ENCODE measurements at places on chromosomes 12 and 14.

DNA sequence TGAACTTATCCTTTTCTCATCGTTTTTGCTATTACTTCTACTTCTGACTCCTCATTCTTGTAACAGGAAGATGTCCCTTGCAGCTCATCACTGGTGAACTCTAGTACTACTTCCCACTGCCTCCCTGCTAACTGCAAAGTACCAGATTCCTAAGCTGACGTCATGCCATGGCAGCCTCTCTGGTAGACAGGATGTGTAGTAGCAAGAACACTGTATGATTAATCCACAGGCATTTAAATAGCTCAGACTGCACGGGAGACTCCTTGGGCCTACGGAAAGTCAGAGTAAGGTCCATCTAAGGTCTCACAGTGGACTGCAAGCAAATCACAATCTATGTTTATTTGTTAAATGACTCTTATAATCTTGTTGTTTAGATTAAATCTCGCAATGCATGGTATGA is 43.5 kb downstream of the DNAI7 start:
- no peak for DNase-seq

DNA sequence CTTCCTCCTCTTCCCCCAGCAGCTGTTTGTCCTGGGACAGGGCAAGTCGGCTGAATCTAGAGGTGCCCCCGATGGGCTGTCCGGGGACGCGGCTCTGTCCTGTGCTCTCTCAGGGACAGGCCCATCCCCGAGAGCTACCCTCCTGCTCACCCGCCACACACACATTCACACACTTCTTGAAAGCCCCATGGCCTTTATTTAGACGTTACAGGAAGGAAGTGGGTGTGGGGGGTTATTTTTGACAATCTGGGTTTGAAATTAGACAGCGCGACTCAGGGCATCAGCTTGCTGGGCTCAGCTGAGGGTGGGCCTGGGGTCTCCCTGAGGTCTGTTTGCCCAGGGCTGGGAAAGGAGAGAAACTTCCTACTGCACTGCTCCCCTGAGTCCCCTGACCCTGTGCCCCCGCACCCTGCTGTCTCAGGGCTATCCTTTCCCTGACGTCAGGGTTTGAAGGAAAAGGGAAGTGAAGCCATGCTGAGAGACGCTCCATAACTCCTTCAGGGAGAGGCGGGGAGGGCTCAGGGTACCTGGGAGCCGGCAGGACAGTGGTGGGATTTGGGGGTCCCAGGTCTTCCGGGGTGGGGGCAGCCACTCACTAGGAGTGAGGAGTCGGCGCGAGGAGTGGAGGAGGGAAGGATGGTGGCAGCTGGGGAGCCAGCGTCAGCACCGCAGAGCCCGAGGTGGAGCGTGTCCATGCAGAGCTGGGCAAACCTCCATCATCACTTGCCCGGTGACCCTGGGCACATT is 8.1 kb downstream of the PTPN6 start:
- DNase-seq: no peak

- no peak for DNase-seq
These were observed 83.3 kb upstream of the CSRP2 start for GRCh38 chr12:76962099-76962498.

DNA sequence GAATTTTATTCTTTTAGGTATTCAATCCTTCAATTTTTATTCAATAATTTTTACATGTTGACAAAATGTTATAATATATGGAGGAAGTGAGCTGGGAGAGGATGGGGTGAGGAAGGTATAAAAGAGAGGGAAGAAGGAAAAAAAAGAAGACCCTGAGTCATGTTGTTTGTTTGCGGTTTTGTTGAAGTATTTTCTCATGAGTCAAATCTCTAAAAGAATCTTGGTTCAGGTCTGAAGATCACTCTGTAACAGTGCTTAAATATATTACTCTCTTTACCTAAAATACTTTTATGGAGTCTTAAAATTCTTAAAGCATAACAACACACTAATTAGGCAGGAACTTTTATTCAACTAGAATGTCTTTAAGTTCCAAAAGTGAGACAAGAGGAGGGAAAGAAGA is 489.6 kb upstream of the GARIN6 start:
- DNase-seq: no peak

DNA sequence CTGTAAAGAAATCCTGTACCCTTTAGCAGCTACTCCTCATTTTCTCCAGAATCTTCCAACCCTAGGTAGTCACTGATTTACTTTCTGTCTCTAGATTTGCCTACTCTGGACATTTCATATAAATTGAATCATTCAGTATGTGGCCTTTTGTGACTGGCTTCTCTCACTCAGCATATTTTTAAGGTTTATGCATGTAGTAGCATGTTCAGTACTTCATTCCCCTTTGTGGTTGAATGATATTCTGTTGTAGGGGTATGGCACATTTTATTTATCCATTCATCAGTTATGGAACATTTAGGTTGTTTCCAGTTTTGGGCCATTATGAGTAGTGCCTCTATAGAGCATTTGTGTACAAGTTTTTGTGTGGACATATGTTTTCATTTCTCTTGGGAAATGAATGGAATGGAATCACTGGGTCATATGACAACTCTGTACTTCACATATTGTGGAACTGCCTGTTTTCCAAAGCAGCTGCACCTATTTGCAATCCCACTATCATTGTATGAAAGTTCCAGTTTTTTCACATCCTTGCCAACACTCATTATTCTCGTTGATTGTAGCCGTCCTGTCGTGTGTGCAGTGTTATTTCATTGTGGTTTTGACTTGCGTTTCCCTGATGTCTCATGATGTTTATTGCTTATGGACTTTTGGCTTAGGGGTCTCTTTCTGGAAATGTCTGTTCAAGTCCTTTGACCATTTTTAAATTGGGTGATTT is 57.2 kb downstream of the ATF7IP start:
- DNase-seq: no peak

DNA sequence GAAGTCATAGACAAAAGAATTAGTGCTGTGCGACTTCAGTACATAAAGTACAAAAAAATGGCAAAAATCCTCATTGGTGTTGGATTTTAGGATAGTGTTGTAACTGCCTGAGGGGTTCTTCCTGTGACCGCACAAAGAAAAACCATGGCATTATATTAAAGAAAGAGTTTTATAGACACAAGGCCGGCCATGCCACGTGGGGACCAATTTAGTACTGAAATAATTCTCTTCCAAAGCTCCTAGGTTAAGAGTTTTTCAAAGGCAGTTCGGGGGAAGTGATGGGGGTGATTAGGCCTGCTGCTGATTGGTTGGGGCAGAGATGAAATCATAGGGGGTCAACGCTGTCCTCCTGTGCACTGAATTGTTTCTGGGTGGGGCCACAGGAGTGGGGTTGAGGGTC is 150.9 kb upstream of the EEA1 start:
- DNase-seq: no peak

DNA sequence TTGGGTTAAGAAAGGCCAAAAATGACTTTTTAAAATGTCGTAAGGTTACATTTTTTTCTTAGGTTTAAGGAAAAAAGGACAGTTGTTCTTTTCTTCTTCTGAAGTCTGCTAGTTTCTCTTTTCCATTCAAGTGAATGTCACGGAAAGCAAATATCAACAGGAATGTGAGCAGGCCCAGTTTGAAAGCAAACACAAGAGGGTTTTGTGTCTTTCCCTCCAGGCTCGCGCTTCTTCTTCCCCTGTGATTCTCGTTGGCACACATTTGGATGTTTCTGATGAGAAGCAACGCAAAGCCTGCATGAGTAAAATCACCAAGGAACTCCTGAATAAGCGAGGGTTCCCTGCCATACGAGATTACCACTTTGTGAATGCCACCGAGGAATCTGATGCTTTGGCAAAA is 85.4 kb downstream of the LRRK2 start:
- DNase-seq: no peak

GRCh38 chr14:69850736-69851112 is 28.5 kb upstream of the SMOC1 start:
- DNase-seq: no peak

DNA sequence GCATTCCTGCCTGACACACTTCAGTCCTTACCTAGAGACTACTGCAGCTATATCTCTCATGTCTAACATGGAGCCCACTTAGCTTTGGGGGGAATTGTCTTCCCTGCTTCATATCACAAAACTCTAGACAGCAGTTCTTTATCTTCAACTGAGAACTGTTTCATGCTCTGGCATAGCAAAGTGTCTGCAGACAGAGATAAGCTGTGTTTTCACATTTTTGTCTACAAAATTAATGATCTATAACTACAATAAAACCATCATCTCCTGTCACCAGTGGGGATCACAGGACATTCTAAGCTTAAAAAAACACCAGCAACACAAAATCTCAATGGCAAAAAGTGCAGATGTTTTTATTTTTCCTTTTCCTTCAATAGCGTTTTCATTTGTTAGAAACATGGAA is 137.1 kb upstream of the VRK1 start:
- no peak for DNase-seq

- DNase-seq: no peak
These were observed 86.5 kb downstream of the LRIG3 start for GRCh38 chr12:58833853-58834252.

GRCh38 chr14:99424306-99424877 is 56.3 kb downstream of the SETD3 start:
- no peak for DNase-seq

DNA sequence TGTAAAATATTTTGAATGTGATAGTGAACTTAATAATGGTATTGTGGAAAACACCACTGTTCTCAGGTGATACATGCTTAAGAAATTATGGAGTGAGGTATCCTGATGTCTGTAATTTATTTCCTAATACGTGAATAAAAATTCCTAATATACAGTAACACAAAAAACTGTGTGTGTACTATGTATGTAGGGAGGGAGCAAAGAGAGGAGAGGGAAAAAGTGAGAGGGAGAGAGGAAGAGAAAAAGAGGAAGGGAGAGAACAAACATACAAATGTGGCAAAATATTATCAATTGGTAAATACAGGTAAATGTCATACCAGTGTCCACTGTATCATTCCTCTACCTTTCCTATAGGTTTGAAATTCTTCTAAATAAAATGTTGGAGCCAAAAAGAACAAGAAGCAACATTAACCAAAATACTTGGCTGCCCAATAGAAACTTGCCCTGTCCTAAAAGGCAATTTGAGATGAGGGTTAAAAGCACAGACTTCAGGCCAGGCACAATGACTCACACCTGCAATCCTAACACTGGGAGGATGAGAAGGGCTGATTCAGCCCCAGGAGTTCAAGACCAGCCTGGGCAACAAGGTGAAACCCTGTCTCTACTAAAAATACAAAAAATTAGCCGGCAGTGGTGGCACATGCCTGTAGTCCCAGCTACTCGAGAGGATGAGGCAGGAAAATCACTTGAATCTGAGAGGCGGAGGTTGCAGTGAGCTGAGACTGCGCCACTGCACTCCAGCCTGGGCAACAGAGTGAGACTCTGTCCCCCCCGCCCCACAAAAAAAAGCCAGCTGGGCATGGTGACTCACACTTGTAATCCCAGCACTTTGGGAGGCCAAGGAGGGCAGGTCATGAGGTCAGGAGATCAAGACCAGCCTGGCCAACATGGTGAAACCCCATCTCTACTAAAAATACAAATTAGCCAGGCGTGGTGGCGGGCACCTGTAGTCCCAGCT is 14.5 kb downstream of the R3HDM2 start:
- DNase-seq: no peak

GRCh38 chr14:60640859-60641741 is 8.2 kb downstream of the SIX1 start:
- DNase-seq: no peak

DNA sequence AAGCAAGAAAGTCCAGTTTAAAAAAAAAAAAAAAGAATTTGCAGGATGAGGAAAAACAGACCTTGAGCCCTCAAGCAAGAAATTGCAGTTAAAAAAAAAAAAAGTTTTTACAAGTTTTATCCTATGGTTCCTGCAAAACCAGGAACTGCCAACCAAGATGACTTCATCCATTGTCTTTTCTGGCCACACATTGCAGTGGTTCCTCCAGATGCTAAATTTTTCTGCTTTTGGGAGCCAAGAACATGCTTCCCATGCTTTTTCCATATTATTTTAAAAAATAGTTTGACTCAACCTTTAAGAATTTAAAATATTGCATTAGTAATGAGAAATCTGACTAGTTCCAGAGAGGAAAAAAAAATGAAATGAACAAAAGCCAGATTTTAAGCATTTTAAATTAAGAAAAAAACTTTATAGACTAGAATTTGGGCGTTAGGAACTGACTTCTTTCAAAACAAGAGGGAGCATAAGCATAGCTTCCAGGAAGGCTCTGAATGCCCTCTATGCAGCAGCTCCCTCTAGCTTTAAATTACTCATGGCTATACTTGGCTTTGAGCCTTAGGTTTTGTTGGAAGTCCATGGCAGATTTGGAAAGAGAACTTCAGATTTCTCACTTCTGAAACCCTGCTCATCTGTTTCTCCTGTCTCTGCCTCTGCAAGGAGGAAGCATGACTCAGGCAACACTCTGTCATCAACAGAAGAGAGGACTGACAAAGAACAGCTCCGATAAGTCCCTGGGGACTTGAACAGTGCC is 124.5 kb downstream of the GPR65 start:
- no peak for DNase-seq

GRCh38 chr12:75876832-75877762 is 154.5 kb downstream of the PHLDA1 start:
- DNase-seq: no peak

- DNase-seq: no peak
These were observed 33.3 kb downstream of the CCDC85C start for GRCh38 chr14:99570544-99571302.

DNA sequence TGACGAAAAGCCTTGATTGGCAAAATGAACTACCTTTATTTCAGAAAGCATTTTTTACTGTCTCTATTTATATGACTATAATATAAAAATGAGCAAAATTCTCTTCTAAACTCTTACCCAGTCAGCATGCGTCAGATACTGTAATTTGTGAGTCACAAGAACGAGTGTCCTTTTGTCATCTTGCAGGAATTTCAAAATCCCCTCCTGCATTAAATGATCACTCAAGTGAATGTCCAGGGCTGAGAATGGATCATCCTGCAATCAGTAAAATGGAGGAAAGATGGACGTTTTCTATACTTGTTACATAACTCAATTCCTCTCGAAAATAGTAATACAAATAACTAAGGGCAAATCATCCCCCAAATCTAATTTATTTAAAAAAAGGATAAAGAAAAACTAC is 77.7 kb upstream of the KCNJ8 start:
- DNase-seq: no peak

- no peak for DNase-seq
These were observed 61.2 kb downstream of the PAWR start for GRCh38 chr12:79629561-79629960.
